Suprapubic skin (tissue), 4 donors: ENCODE measurements at places on chromosomes 13 and 19. TPM values are rescaled to one million over a fixed set of nuclear protein-coding genes. Genes with fewer than 3 reads are reported as not detected.

DNA sequence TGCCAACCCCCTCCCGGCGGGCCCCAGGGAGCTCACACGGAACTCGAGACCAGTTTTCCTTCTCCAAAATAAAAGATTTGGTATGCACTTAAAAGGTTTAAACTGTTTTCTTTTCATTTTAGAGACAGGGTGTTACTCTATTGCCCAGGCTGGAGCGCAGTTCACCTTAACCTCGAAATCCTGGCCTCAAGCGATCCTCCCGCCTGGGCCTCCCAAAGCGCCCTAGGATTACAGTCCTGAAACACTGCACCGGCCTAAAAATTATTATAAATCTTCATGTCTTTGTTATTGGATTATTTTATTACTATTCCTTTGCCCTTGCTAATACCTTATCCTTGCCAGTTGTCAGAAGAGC, 553 bp upstream of the SLC7A1 start:
- no peak for DNase-seq

- DNase-seq = peak; percentile 94
Measured at GRCh38 chr13:99087098-99087953, 109.5 kb upstream of the DOCK9 start.

RETN gene
- total RNA-seq = not detected

EMP3 gene
- total RNA-seq = 22.5 TPM

GRCh38 chr13:77563111-77563510, 27.6 kb downstream of the SCEL start:
- no peak for DNase-seq

CACNA1A gene
- total RNA-seq = 0.42 TPM

ZNF730 gene
- not detected for total RNA-seq

KMT2B gene
- 31.2 TPM for total RNA-seq

CEACAM19 gene
- total RNA-seq = 5.7 TPM

GSX1 gene
- not detected for total RNA-seq

- no peak for DNase-seq
Measured at GRCh38 chr13:43196750-43197370, 173.5 kb downstream of the DNAJC15 start.

DNA sequence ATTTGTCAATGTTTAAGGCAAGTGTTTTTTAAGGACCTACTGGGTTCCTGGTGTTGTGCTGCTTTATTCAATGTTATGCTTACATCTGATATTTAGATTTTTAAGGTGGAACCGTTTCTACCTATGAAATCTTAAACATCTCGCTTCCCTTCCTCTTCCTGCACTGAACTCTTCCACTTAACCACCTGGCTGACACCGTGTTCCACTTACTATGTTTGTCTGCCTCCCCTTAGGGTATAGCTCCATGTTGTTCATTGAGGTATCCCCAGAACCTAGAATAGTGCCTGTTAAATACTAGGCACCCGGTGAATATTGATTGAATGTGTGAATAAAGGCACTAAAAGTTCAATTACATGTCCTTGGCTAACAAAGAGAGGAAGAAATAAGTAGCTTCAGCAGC, 104.9 kb downstream of the RNF17 start:
- DNase-seq = no peak

- no peak for DNase-seq
Measured at GRCh38 chr13:101121608-101122007, 294.7 kb downstream of the NALCN start.

VSIG10L gene
- total RNA-seq = 20.4 TPM

- no peak for DNase-seq
Measured at GRCh38 chr19:28316464-28316863, 896.5 kb downstream of the UQCRFS1 start.

GRCh38 chr13:112447306-112447705, 71.2 kb downstream of the SPACA7 start:
- DNase-seq = no peak

DNA sequence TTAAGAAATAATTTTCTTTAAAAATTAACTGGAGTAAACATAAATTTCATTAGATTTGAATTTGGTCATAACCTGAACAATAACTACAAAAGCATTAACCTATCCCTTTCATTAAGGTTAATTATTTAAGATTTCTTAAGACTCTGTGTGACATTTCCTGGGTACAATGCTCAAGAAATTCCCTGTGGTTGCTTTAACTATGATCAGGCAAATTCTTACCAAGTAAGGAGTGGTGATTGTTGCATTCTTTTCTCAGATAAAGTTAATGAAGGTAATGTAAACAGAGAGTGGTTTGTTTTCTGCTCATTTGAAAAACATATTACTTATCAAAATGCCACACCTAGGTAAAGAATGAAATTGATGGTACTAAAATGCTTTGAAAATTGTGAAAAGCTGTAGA, 114.8 kb upstream of the MIR17HG start:
- no peak for DNase-seq

RXFP2 gene
- total RNA-seq = not detected

ZNF628 gene
- 20.2 TPM for total RNA-seq

CNMD gene
- not detected for total RNA-seq

ITGBL1 gene
- total RNA-seq = 7.7 TPM

DNA sequence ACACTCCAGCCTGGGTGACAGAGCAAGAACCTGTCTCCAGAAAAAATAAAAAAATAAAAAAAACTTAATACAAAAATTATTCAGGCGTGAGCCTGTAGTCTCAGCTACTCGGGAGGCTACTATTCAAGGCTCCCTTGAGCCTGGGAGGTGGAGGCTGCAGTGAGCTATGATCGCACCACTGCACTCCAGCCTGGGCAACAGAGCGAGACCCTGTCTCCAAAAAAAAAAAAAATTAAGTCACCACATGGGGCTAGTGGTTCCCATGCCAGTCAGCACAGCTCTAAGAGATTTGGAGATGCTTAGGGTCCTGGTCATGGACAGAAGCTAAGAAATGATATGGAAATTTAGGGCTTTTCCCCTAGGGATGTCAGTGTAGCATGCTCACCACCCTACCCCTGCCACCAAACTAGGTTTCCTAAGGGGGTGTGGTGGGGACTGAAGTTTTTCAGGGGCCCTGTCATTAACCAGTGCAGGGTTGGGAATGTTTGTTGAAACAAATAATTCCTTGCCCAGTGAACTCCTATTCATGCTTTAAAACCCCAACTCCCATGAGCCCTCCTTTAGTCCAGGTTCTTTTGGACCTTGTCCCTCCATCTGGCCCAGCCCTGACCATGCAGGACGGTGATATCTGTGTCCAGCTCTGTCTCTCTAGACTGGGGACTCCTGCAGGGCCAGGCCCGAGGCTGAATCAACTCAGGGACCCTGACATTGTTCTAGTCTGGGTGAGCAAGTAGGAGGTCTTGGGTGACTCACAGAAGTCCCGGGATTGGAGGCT, 1.8 kb downstream of the FCHO1 start:
- DNase-seq = no peak

DNA sequence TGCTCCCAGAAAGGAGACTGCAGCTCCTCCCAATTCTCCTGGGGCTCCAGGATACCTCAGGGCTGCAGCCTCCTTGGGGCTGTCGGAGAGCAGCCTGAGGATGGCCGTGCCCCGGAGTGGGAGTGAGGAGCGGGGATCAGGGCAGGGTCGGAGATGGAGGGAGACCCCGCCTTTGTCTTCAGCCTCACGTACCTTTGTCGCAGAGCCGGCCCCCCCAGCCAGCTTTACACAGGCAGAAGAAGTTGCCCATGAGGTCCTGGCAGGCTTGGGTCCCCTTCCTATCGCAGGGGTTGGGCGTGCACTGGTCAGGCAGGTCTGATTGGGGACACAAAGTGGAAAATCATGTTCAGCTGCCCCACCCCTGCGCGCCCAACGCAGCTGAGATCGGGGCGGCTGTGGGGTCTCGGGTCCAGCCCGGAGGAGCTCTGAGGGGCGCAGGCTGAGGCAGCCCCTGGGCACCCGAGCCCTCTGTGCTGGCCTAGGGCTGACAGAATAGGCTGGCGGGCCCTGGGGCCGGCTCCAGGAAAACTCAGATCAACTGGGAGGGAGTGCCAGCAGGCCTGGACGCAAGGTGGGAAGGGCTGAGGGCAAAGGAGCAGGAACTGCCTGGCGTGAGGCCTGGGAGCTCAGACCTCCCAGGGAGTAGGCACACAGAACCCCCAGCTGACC, 24.2 kb downstream of the GAS6 start:
- DNase-seq = no peak

DNA sequence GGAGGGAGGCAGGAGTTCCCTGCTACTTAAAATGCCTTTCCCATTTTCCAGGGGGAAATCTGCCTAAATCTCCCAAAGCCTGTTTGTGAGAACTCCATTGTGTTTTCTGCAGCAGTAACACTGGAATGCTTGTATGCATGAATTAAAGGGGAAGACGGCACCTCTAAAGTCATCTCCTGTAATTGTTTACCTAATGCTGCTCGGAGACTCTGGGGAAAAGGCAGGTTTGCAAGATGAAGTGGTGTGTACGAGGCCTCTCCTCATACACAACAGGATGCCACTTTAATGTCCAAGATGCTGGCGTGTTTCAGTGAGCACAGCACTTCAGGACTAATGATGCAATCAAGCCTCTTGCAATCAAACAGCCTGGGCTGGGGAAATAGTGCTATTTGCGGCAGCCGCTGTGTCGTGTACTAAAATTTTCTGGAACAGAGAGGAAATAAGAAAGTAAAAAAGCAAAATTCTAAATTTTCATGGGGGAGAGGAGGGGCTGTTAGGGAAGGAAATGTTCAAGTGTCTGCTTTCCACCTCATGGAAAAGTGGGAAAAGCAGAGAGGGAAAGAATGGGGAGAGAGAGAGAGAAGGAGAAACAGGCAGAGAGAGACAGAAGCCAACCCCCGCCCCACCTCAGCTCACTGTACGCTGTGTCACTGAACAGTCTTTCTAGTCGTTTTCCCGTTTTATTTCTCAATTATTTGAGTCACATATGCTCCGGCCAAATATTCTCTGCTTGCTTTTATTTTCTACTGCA, 32.9 kb downstream of the TSHZ3 start:
- DNase-seq = no peak

NKPD1 gene
- total RNA-seq = 50.7 TPM

LGALS14 gene
- not detected for total RNA-seq

DNA sequence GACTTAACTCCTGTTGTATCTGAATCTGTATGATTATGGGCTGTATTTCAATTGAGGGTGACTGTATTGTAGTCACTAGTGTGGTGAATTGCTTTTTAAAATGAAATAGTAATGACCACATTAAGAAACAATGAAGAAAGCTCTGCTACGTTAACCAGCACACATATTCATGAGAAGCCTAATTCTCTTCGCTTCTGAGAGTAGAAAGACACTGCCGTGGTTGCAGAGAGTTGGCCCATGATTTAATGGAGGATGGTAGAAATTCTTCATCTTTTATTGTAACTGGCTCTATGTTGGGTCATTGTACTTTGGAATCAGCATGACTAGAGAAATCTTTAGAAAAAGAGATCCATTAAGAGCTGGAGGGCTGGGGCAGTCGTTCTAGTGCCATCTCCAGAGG, 451.5 kb downstream of the PCDH17 start:
- no peak for DNase-seq

- DNase-seq = no peak
Measured at GRCh38 chr13:113112893-113113845, 7.6 kb downstream of the F7 start.

GRCh38 chr19:15175609-15176008, 25.2 kb downstream of the NOTCH3 start:
- no peak for DNase-seq

LIM2 gene
- total RNA-seq = not detected

- DNase-seq = no peak
Measured at GRCh38 chr19:44943801-44944249, 1.8 kb downstream of the APOC4 start.

ZNF599 gene
- 12.8 TPM for total RNA-seq

- peak; percentile 88 for DNase-seq
Measured at GRCh38 chr19:7870571-7871436, 3.4 kb downstream of the PRR36 start.

LILRB3 gene
- 3.4 TPM for total RNA-seq

DNA sequence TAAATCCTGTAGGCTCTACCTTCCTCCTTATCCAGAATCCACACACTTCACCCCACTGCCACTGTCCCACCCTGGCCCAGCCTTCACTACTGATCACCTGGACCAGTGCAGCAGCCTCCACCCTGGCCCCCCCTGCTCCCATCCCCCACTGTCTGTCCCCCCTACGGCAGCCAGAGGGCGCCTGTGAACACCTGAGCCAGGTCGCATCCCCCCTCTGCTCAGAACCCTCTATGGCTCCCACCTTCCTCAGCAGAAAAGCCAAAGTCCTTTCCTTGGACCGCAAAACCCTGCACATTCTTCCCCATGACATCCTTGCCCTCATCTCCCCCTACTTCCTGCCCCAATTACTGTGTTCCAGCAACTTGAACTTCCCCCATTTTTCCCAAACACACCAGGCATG, 20.6 kb downstream of the ELAVL3 start:
- DNase-seq = no peak

GRCh38 chr19:42091742-42092141, 15.8 kb downstream of the ZNF574 start:
- no peak for DNase-seq

U2AF1L4 gene
- 19.8 TPM for total RNA-seq

WTIP gene
- total RNA-seq = 8.7 TPM

GRCh38 chr13:71117920-71118319, 749.1 kb downstream of the DACH1 start:
- DNase-seq = no peak

B3GNT3 gene
- total RNA-seq = 7.6 TPM

- no peak for DNase-seq
Measured at GRCh38 chr13:65530688-65531087, 1699.4 kb downstream of the PCDH9 start.
